ENCODE measurements at places on chromosomes 4 and X.

DNA sequence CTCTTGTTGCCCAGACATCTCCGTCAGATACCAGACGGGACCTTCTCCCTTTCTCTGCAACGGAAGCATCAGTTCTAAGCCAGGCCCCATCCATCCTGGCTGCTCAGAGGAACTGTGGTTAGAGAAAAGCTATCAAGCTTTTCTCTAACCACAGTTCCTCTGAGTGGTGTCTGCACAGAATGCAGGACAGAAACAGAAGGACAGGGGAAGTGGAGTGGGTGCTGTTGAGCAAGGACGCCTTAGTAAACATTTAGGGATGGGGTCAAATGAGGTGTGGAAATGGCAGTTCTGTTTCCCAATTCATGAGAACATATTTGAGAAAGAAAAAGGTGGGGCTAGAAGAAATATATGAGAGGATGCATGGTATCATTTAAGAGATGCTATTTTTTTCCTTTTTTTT, 283.8 kb downstream of the CRLF2 start:
- H3K27ac ChIP-seq = no peak overlapping the region
- no peak overlapping the region for H3K4me3 ChIP-seq
- no peaks in the 10 kb centered on the region for H3K36me3 ChIP-seq
- no peaks in the 10 kb centered on the region for H3K4me1 ChIP-seq
- DNase-seq = no peak
- no peaks in the 10 kb centered on the region for H3K27me3 ChIP-seq

- no peak overlapping the region for H3K4me3 ChIP-seq
- H3K27ac ChIP-seq = no peak overlapping the region
These were observed 77.1 kb upstream of the ZMAT1 start for GRCh38 chrX:102008901-102009300.

DNA sequence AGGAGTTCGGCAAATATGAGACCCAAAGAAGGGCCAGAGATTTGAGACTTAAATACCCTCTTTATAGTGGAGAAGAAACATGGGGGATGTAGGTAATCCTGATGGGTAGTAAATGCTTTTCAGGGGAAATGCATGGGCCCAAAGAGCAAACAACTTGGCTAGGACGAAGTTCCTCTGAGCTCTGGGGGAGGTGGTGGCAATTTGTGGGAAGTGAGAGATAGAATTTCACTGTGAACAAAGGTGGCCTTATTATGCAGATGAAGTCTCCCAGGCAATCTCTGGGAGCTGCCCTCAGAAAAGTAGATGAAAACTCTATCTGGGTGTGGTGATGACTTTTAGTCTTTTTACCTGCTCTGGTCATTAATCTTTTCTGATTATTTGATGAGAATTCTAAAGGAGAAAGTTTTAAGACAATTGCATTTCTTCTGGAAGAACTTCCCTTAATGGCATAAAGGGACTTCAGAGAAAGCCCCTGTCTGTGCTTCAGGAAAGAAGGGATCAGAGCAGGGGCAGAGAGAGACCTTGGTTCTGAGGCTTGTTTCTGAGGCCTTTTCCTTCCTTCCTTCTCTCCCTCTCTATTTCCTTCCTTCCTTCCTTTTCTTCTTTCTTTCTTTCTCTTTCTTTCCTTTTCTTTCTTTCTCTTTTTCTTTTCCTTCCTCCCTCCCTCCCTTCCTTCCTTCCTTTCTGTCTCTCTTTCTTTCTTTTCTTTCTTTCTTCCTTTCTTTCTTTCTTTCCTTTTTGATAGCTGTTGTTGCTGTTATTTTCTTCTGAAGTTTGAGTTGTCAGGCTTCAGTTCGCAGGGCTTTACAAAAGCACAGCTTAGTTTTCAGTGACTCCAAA, 37.5 kb upstream of the MAOA start:
- no peak overlapping the region for H3K27ac ChIP-seq
- no peak overlapping the region for H3K4me3 ChIP-seq
- H3K27me3 ChIP-seq = no peaks in the 10 kb centered on the region

GRCh38 chr4:52241916-52242315, 190.8 kb downstream of the SPATA18 start:
- no peaks in the 10 kb centered on the region for H3K27me3 ChIP-seq
- no peak overlapping the region for H3K4me3 ChIP-seq
- H3K27ac ChIP-seq = no peak overlapping the region
- H3K36me3 ChIP-seq = no peaks in the 10 kb centered on the region
- H3K4me1 ChIP-seq = no peaks in the 10 kb centered on the region

DNA sequence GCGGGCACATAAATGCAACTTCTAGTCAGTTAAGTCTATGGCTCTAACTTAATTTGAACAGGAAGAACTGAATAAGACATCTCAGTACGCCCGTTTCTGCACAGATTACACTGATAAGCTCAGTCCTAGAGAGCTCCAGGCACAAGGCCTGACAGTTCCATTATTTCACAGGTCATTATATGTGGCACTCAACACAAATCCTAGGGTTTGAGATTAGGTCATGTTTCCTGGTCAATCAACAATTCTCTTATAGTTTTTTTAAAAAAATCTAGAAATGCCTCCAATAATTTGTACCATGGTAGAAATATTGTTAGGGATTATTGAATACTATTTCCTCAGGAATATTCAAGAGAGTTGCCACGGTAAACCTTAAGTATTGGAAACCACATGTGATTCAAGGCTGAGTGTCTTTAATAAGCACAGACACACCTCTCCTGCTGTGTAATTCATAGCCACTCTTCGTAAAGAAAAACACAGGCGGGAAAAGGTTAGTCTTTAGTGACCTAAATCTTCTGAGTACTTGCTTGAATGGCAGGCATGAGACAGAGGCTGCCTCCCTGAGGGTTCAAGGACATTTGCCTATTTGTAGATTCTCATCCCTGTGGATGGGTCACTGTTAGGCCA, 342.9 kb upstream of the ADGRL3 start:
- no peak for DNase-seq
- no peak overlapping the region for H3K4me3 ChIP-seq
- H3K27ac ChIP-seq = no peak overlapping the region
- no peaks in the 10 kb centered on the region for H3K36me3 ChIP-seq
- no peaks in the 10 kb centered on the region for H3K4me1 ChIP-seq

- no peak overlapping the region for H3K4me3 ChIP-seq
- H3K27me3 ChIP-seq = no peaks in the 10 kb centered on the region
- no peak for DNase-seq
- H3K4me1 ChIP-seq = no peaks in the 10 kb centered on the region
- H3K27ac ChIP-seq = no peak overlapping the region
- H3K36me3 ChIP-seq = no peaks in the 10 kb centered on the region
These were observed 200.7 kb downstream of the CRLF2 start for GRCh38 chrX:1011691-1012283.

- no peak overlapping the region for H3K4me3 ChIP-seq
- no peak overlapping the region for H3K27ac ChIP-seq
- no peaks in the 10 kb centered on the region for H3K4me1 ChIP-seq
- H3K36me3 ChIP-seq = no peaks in the 10 kb centered on the region
- peak; percentile 73 for DNase-seq
- no peaks in the 10 kb centered on the region for H3K27me3 ChIP-seq
These were observed 737.8 kb upstream of the FRG1 start for GRCh38 chr4:189202869-189203271.

- no peak overlapping the region for H3K4me3 ChIP-seq
- H3K36me3 ChIP-seq = no peaks in the 10 kb centered on the region
- H3K27ac ChIP-seq = no peak overlapping the region
These were observed 9.0 kb upstream of the NSG1 start for GRCh38 chr4:4377732-4378460.

DNA sequence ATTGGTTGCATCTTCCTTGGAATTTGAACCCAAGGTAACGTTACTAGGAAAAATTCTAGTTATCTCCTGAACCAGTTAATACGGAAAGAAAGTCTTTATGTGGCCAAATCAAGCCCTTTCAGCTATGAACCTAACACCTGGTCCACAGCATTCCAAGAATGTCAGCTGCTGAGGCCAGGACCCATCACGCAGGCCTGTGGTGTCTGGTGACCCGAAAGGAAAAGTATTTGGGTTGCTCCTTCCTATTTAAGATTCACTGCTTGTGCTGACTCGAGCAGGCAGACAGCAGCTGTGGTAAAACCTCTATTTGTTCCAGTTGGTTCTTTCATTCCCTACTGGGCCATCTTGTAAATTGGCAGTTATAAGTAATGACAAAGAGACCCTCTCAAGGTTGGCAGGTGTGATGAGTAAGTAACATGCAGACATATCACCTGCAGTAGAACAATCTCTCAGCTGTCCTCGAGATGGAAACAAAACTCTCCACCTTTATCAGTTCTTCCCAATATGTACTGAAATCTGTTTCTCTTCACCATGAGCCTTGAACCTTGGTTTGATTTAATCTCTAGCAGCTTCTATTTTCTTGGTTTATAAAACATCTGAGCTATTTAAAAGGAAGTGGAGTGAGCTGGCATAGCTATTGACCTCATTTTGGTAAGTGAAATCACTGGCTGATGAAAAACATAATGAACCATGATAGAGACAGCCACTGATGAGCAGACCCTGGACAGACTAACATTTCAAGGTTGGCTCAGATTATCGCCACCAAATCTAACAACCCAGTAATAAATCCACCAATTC, 182.1 kb upstream of the SMIM31 start:
- H3K27me3 ChIP-seq = no peaks in the 10 kb centered on the region
- H3K4me1 ChIP-seq = no peaks in the 10 kb centered on the region
- no peaks in the 10 kb centered on the region for H3K36me3 ChIP-seq
- peak; percentile 82 for DNase-seq

GRCh38 chr4:113941836-113942235, 37.6 kb downstream of the ARSJ start:
- peaks cover 8% of the 10 kb centered on the region for H3K4me1 ChIP-seq
- no peaks in the 10 kb centered on the region for H3K36me3 ChIP-seq
- H3K27me3 ChIP-seq = no peaks in the 10 kb centered on the region
- no peak overlapping the region for H3K27ac ChIP-seq
- DNase-seq = no peak
- H3K4me3 ChIP-seq = no peak overlapping the region

- H3K36me3 ChIP-seq = no peaks in the 10 kb centered on the region
- H3K27ac ChIP-seq = no peak overlapping the region
- H3K4me1 ChIP-seq = no peaks in the 10 kb centered on the region
- no peak overlapping the region for H3K4me3 ChIP-seq
- no peaks in the 10 kb centered on the region for H3K27me3 ChIP-seq
- no peak for DNase-seq
These were observed 82.6 kb downstream of the GPC4 start for GRCh38 chrX:133332737-133333136.

DNA sequence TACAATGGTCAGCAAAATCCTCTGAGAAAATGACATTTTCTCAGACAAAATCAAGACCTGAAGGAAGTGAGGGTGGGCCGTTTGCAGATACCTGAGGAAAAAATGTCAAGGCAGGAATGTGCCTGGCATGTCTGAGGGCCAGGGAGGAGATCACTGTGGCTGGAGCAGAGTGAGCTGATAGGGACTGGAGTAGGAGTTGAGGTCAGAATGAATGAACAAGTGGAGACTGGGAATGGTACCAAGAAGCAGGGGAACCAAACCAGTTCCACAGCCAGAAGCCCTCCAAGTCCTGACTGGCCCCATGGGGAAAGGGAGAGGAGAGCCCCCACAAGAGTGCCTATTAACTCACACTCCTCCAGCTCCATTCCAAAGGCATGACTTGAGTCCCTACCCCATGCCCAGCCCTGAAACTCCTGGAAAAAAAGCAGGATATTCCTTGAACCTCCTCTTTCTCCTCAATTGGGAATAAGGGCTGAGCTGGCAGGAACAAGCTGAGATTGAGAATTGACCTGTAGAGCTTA, 41.5 kb downstream of the STEEP1 start:
- H3K4me3 ChIP-seq = no peak overlapping the region
- H3K4me1 ChIP-seq = no peaks in the 10 kb centered on the region
- no peaks in the 10 kb centered on the region for H3K36me3 ChIP-seq
- no peak for DNase-seq

DNA sequence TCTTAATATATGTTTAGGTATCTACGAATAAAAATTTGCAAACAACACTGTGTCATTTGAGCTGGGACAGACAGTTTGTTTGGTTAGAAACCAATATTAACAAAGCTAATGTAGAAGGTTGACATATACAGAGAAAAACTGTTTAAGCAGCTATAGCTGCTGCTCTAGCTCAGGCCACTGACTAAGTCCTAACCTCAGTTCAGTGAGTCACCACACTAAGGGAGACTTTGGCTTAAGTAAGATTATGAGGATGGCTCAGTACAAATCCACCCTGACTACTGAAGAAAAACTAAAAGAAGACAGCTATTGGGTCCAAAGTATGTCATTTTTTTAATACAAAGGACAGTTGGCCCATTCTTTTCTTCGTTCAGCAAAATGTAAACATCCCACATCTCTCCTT, 717.3 kb upstream of the ACTRT1 start:
- no peaks in the 10 kb centered on the region for H3K36me3 ChIP-seq
- no peaks in the 10 kb centered on the region for H3K27me3 ChIP-seq
- DNase-seq = no peak
- no peak overlapping the region for H3K4me3 ChIP-seq
- no peaks in the 10 kb centered on the region for H3K4me1 ChIP-seq

GRCh38 chrX:46686003-46686645, 72.8 kb downstream of the SLC9A7 start:
- DNase-seq = peak; percentile 52
- no peaks in the 10 kb centered on the region for H3K4me1 ChIP-seq
- H3K27me3 ChIP-seq = no peaks in the 10 kb centered on the region
- no peak overlapping the region for H3K4me3 ChIP-seq
- no peak overlapping the region for H3K27ac ChIP-seq

DNA sequence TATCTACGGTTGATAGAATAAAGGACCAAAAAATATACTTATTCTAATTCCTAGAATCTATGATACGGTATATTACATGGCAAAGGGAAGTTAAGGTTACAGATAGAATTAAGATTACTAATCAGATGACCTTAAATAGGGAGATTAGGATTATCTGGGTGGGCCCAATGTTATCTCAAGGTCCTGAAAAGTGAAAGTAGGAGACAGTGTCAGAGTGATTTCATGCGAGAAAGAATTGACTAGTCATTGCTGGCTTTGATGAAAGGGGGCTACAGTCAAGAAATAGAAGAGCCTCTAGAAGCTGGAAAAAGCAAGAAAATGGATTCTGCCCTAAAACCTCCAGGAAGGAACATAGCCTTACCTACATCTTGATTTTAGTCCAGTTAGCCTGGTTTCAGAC, 176.9 kb upstream of the PPP1R2C start:
- DNase-seq = no peak
- no peak overlapping the region for H3K4me3 ChIP-seq
- no peaks in the 10 kb centered on the region for H3K36me3 ChIP-seq
- no peaks in the 10 kb centered on the region for H3K27me3 ChIP-seq
